Hematopoietic multipotent progenitor cell (in vitro differentiated cells): ENCODE measurements at places on chromosomes 12 and 14. TPM values are rescaled to one million over a fixed set of nuclear protein-coding genes. Genes with fewer than 3 reads are reported as not detected.
A peak's percentile ranks its signal among the peaks of the same experiment; 100 is the strongest.

GRCh38 chr14:54330876-54331275 lies 65.9 kb upstream of the CDKN3 start:
- no peak for DNase-seq

GRCh38 chr14:30985796-30986195 lies 39.7 kb upstream of the AP4S1 start:
- no peak for DNase-seq

- DNase-seq = no peak
Measured at GRCh38 chr12:54420766-54421144, 1.7 kb upstream of the ITGA5 start.

GRCh38 chr14:57962325-57963035 lies 96.6 kb upstream of the SLC35F4 start:
- DNase-seq = no peak

- no peak for DNase-seq
Measured at GRCh38 chr12:52824741-52825410, 9.2 kb downstream of the KRT79 start.

DNA sequence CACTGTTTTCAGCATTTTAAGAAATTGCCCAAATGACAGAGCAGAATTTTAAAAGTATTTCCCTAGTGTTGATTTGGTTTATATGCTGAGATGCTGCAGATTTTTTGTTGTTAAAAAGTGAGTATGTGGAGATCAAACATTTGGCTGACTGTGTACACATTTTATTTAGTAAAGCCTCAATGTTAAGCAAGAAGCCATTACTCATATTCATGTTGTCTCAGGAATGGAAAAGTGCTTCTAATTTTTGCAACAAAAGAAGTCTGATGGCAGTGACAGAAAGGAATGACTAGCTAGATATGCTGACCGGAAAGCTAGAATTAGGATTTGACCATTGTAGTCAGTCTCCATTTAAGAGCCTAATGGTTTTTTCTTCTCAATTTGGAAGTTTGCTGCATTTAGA lies 22.5 kb downstream of the SLC38A6 start:
- no peak for DNase-seq

- DNase-seq = peak; percentile 35
Measured at GRCh38 chr12:132754160-132754932, 7.3 kb downstream of the ANKLE2 start.

DNA sequence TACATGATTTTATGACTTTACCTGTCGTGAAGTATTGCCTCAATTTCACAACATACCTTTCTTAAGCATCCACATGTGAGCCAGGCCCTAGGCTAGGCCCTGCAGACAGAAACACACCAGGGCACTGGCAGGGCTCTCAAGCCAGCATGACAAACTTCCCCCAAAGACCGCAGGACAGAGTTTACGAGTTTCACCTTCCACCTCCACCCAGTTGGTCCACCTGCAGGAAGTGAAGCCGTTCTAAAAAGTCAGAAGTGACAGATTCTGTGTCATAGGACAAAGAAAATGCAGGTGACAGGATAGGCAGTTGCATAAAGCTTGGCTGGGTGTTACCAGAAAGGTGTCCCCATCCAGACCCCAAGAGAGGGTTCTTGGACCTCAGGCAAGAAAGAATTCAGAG lies 382.3 kb downstream of the PCNX1 start:
- DNase-seq = no peak

Gene RPL10L
- total RNA-seq = not detected

Gene NELL2
- total RNA-seq = under 0.01 TPM

GRCh38 chr14:23095196-23096108 lies at the start of gene C14orf119:
Gene C14orf119, plus strand, starts transcription at chr14:23095505. Its CDS starts 2,154 bp downstream, at chr14:23097659.
- peak; percentile 99 for DNase-seq

- no peak for DNase-seq
Measured at GRCh38 chr14:26200687-26201086, 397.1 kb downstream of the NOVA1 start.

DNA sequence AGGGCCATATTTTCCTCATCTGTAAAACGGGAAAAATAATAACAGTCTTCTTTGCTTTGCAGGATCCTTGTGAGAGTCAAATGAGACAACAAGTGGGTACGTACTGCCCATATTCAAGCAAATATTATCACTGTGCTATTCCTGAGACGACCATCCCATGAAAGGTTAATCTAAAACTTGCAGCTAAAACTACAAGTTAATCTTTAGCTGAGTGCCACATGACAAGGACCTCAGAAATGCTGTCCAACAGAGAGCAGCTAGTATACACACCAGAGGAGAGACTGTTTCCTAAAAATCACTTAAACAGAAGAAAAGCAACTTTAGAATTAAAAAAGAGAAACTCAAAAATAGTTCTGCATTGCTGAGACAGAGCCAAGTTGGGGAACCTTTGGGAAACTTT lies 162.7 kb upstream of the TMTC2 start:
- no peak for DNase-seq

- no peak for DNase-seq
Measured at GRCh38 chr12:53734425-53734824, 7.2 kb upstream of the CALCOCO1 start.

Gene MTERF2
- 2.2 TPM for total RNA-seq

DNA sequence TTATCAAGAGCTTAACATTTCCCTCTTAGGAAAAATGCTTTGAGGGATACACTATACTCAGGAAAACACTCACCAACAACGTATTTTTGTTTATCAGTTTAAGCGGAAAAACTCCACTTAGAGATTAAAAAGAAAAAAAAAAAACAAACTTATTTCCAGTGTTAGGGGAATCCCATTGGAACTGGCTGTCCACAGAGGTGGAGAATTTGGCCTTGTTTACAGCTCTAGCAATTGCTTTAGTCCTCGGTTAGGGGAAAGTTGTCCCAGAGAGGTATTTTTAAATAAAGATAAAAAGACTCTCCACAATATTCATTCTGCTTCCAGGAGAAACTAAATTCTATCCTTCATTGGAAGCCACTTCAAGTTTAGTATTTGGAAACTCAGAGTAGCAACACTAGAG lies 21.6 kb upstream of the BMP4 start:
- no peak for DNase-seq

- DNase-seq = no peak
Measured at GRCh38 chr14:33433396-33433795, 494.7 kb downstream of the NPAS3 start.

Gene ITGB7
- 17.0 TPM for total RNA-seq

Gene NDRG2
- total RNA-seq = 21.8 TPM

Gene FAM186B
- total RNA-seq = 0.27 TPM

DNA sequence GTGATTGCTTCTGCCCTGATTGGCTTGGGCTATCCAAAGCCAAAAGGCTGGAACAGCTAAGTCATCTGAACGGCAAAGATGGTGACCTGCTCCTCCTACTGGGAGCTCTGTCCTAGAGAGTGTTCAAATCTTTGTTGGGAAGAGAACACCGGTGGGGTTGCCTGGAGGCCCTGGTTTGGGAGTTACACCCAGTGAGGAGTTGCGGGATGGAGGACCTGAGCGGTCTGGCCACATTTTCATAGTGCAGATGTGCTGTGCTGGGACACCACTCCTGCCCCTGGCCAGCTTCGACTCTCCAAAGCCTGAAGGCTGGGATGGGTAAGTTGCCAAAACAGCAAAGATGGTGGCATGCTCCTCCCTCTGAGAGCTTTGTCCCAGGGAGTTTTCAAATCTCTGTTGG lies 795.4 kb downstream of the TRHDE start:
- no peak for DNase-seq
